PC-3 (cell line): ENCODE measurements at places on chromosomes 2 and 18. TPM values are rescaled to one million over a fixed set of nuclear protein-coding genes. Genes with fewer than 3 reads are reported as not detected.

DNA sequence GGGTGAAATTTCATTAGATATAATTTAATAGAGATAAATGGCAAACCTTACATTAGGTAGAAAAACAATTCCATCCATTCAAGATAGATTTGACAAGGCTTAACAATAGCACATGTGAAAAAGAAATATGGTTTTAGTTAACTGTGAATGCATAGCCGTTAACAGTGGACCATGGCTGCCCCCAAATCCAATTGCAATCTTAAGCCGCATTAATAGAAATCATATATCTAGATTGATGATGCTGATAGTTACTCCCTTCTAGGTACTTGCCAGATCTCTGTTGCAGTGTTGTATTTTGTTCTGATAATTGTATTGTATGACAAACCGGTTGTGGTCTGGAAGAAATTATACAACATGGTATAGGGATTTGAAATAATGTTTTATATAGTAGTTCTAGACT, 139.8 kb downstream of the GPD2 start:
- H3K36me3 ChIP-seq, result peaks cover 7% of the 10 kb centered on the region; the same call in 1 of the 2 replicates
- no peak for DNase-seq
- H3K4me3 ChIP-seq, result no peak overlapping the region
- no peak overlapping the region for H3K27ac ChIP-seq

GRCh38 chr2:206993964-206994363, 54.6 kb downstream of the CPO start:
- H3K4me1 ChIP-seq, result peaks cover 4% of the 10 kb centered on the region; the same call in 1 of the 2 replicates
- H3K4me3 ChIP-seq, result no peak overlapping the region
- H3K36me3 ChIP-seq, result no peaks in the 10 kb centered on the region
- no peaks in the 10 kb centered on the region for H3K27me3 ChIP-seq
- H3K27ac ChIP-seq, result no peak overlapping the region
- no peak for DNase-seq

GRCh38 chr2:191410646-191411436, 165.6 kb downstream of the MYO1B start:
- H3K27ac ChIP-seq, result peak overlapping the region; percentile 53
- H3K4me3 ChIP-seq, result no peak overlapping the region
- peaks cover 10% of the 10 kb centered on the region for H3K4me1 ChIP-seq
- no peaks in the 10 kb centered on the region for H3K27me3 ChIP-seq

GRCh38 chr2:184596819-184597411, 1.4 kb upstream of the ZNF804A start:
- H3K27ac ChIP-seq, result peak overlapping the region; percentile 88
- H3K4me3 ChIP-seq, result peak overlapping the region; percentile 63
- H3K4me1 ChIP-seq, result peaks cover 13% of the 10 kb centered on the region
- no peaks in the 10 kb centered on the region for H3K27me3 ChIP-seq
- no peaks in the 10 kb centered on the region for H3K36me3 ChIP-seq
- peak; percentile 80 for DNase-seq

- no peak overlapping the region for H3K4me3 ChIP-seq
- DNase-seq, result no peak
- no peaks in the 10 kb centered on the region for H3K4me1 ChIP-seq
- no peak overlapping the region for H3K27ac ChIP-seq
- no peaks in the 10 kb centered on the region for H3K36me3 ChIP-seq
Measured at GRCh38 chr2:49153252-49153651, 1.1 kb downstream of the FSHR start.

DNA sequence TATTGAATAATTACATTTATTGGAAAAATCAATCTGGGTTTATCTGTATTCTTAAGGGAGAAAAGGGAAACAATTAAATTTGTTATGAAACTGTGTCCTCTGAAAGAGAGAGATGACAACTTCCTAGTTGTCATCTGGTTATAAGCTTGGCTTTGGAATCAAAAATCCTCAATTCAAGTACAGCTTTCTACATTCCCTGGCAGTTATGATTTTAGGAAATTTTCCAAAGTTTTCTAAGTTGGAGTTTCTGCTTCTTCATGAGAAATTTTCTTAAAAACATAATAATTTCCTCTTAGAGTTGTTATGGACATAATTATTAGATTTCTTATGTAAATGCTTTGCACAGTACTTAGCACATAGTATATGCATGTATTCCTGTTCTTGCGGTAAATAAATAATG, 625.6 kb upstream of the SLC39A10 start:
- H3K36me3 ChIP-seq, result no peaks in the 10 kb centered on the region
- no peaks in the 10 kb centered on the region for H3K27me3 ChIP-seq
- H3K4me3 ChIP-seq, result no peak overlapping the region
- no peak overlapping the region for H3K27ac ChIP-seq

GRCh38 chr2:228688007-228688645, 506.6 kb upstream of the SPHKAP start:
- DNase-seq, result peak; percentile 6
- no peaks in the 10 kb centered on the region for H3K4me1 ChIP-seq
- H3K27me3 ChIP-seq, result 0 out of 2 replicates have a peak, but pooled peaks cover 6% of the 10 kb centered on the region

The ALLC gene
- not detected in 2 replicates for total RNA-seq

The TDRD15 gene
- total RNA-seq, result not detected in 2 replicates
